Uterus (tissue), 4 donors: ENCODE measurements at places on chromosomes 6 and 20. TPM values are rescaled to one million over a fixed set of nuclear protein-coding genes. Genes with fewer than 3 reads are reported as not detected.

DNA sequence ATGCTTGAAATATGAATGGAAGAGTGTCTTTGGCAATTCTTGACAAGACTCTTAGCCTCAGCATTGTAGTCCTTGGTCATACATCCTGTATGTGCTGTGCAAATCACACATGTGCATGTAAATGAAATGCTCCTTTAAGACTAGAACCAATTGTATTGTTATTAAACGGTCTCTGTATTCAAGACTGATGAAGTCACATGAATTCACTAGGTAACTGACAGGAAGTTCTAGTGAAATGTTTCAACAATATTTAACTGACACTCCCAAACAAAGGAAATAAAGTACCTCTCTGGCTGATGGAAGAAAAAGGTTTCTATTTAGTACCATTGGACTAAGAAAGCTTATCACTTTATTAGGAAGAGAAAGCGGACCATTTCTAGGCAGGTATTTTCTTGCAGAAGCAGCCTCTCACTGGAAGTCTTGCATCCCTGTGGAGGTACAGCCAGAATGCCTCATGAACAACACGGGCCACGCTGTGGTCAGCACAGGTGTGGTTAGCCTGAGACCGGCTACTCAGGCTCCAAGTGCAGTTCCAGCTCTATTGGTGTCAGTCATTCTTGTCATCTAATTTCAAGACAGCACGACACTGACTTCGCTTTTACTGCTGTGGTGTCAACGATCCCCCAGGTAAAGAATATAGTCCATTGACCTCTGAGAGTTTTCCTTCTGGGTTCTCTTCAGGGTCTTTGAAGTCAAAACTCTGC, 17.3 kb downstream of the PPP1R3G start:
- no peak overlapping the region for H3K27ac ChIP-seq
- no peak for DNase-seq

DNA sequence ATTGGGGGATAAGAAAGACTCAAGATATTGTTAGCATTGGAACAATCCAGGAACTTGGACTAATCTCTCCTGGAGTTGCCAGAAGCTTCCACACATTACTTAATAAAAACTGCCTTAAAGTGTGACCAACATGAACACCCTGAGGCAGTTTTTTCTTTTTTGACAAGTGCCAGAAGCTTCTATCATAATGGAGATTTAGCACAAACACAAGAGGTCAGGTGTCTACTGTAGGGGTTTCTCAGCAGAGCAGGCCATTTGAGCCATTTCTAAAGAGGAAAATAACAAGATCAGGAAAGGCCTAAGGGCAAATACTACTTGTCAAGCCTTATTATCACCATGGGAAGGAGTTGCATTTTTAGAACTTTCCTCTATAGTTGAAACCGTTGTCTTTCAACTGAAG, 361.5 kb downstream of the EPM2A start:
- H3K27ac ChIP-seq: no peak overlapping the region
- DNase-seq: no peak
- H3K27me3 ChIP-seq: no peaks in the 10 kb centered on the region
- H3K4me1 ChIP-seq: no peaks in the 10 kb centered on the region
- no peaks in the 10 kb centered on the region for H3K36me3 ChIP-seq

DNA sequence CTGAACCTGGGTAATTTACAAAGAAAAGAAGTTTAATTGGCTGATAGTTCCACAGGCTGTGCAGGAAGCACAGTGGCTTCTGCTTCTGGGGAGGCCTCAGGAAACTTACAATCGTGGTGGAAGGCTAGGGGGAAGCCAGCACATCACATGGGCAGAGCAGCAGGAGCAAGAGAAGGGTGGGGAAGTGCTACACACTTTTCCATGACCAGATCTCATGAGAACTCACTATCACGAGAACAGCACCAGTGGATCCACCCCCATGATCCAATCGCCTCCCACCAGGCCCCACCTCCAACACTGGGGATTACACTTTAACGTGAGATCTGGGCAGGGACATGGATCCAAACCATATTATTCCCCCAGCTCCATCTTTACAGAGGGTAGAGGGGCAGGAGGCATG, 166.4 kb downstream of the NFATC2 start:
- no peak overlapping the region for H3K4me3 ChIP-seq
- no peaks in the 10 kb centered on the region for H3K4me1 ChIP-seq
- no peaks in the 10 kb centered on the region for H3K27me3 ChIP-seq
- no peaks in the 10 kb centered on the region for H3K36me3 ChIP-seq

The ZSCAN12 gene
- 11.2 TPM for total RNA-seq

DNA sequence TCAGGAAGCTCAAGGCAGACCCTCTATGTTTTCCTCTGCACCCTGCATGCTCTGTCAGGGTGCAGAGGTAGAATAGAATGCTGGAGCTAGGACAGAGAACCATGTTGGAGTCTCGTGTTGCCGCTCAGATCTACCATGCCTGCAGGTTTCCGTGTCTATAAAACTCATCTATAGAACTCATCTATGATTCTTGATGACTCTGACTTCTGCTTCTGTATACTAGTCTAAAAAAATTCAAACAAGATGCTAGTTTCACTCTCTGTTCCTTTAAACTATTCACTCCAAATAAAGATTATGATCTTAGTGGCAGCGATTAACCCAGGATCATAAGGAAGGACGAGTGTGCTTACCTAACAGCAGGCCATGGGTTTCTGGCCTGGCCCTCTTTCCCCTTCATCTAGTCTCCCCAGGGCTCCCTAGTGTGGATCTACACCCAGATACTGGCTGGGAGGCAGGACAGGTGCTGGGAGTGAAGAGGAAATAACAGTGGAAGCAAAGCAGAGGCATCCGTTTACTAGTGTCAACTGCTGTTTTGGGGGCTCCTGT, 162.7 kb upstream of the SUPT3H start:
- no peak for DNase-seq
- H3K4me3 ChIP-seq: no peak overlapping the region
- no peaks in the 10 kb centered on the region for H3K27me3 ChIP-seq
- H3K36me3 ChIP-seq: no peaks in the 10 kb centered on the region
- no peak overlapping the region for H3K27ac ChIP-seq
- no peaks in the 10 kb centered on the region for H3K4me1 ChIP-seq

DNA sequence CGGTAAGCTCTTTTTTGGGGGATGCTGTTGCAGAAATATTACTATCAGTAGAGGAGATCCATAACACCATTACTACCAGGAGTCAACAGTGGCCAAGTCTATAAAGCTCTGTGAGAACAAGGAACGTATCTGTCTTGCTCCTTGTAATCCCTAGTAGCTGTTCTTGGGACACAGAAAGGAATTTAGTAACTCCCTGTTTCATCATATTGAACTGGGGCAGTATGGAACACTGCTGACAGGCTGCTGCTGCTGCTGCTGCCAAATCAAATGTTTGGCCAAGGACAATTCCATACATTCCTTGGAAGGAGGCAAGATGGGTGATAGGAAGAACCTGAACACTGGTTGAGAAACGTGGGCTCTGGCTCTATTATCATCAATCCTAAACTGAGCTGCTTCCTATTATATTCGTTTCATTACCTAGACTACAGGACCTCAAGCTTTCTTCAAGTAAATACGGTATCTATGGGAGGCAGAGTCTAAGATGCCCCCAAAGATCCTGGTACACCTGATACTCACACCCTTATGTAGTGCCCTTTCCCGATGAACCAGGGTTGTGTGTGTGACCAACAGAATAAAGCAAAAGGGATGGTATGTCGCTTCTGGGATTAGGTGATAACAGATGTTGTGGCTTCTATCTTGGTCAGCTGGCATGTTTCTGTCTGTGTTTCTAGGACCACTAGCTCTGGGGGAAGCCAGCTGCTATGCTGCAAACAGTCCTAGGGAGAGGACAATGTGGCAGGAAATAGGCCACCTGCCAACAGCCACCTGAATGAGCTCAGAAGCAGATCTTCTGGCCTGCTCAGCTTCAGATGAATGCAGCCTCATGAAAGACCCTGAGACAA, 39.5 kb downstream of the ELOVL5 start:
- no peak overlapping the region for H3K27ac ChIP-seq
- no peak for DNase-seq
- no peak overlapping the region for H3K4me3 ChIP-seq
- H3K36me3 ChIP-seq: no peaks in the 10 kb centered on the region
